ENCODE measurements at places on chromosomes 2 and 18. TPM values are rescaled to one million over a fixed set of nuclear protein-coding genes. Genes with fewer than 3 reads are reported as not detected.

- DNase-seq = no peak
Measured at GRCh38 chr2:218882461-218882816, 1.8 kb downstream of the WNT10A start.

DNA sequence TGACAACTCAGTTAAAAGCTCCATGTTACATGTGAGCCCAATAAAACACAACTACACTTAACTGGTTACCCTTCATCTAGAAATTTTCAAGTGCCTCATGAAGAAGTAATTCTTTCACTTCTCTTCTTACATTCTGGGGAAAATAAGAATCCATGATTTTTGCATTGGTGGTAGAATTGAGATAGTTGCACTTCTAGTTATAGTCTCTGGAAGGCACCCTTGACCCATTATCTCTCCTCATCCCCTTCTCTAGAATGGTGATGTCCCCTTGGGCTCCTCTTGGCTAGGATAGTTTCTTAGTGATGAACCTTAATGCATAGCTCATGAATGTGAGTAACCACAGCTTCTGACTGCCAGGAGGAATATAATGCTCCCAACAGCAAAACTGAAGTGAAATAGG, 3.6 kb downstream of the LGALSL start:
- DNase-seq = no peak

- peak; percentile 51 for DNase-seq
Measured at GRCh38 chr2:191298306-191298705, 53.1 kb downstream of the MYO1B start.

DNA sequence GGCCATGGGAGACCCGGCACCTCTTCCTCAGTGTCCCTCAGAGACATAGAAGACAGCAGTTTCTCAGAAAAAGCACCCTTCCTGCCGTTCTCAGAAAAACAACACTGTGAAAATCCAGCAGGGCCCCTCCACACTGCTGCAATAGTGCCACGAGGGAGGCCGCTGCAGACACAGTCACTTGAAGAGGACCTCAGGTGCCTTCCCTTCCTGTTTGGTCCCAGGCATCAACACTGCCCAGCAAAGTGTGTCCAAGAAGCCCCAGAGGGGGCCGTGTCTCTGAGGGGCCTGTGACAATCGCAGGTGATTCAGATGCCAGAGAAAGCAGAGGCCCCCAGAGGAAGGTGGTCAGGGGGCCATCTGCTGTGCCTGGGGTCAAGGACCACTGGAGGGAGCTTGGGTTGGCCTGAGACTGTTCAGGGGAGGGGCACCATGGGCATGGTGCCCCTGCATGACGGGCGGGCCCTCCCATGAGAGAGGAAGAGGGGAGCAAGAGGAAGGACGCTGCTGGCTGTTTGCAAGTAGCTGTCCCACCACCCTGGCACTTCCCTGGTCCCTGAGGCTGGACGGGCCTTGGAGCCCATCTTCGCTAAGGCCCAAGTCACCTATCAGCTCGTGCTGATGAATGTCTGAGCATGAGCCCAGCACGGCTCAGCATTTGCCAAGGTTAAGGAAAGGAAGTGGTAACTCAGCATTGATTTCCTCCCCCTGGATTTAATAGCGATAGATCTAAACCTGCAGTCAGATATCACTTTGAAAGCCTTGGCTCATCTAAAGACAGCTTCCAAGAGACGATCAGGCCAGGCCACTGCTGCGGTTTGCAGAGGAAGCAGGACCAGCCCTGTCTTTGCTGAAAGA, 9.1 kb downstream of the TWIST2 start:
- DNase-seq = no peak

- DNase-seq = no peak
Measured at GRCh38 chr2:111118981-111119821, 1.5 kb upstream of the BCL2L11 start.

DNA sequence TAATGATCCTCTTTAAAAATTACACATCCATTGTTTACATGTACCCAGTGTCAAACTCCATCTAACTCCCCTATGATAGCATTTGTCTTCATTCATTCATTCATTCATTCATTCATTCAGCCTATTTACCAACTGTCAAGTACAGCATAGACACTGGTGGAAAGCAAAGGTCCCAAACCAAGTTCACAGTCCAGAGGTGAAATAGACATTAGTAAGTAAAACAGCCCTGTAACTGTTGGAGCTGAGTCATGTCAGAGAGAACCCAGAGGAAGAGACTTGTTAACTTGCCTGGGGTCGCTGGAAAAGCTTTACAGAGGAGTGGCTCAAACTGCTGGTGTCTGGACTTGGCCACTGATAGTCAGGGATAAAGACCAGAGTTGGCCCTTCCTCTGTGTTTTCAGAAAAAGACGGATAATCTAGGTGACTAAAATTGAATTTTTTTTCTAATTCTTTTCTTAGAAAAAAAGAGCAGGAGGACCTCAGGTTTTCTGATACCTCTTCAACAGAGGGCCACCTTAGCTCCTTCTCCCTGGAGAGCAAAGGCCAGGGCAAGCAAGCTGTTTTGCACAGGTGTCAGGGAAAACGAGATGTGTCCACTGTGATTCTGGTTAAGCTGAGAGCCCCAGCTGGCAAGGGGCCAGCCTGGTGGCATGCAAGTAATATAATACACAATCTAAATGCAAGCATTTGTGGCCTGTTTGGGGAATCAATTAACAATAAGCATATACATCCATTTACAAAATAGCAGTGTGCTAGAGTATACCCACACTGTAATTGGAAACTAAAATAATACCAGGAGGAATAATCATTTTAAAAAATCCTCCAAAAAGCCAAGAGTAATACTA, 96.7 kb upstream of the SLC14A2 start:
- no peak for DNase-seq

DNAJC5G gene
- not detected for total RNA-seq

ZNF397 gene
- total RNA-seq = 15.0 TPM

FOXD4L1 gene
- not detected for total RNA-seq

ECEL1 gene
- not detected for total RNA-seq

CYTIP gene
- 1.7 TPM for total RNA-seq

GALNT13 gene
- 0.75 TPM for total RNA-seq

Data from LHCN-M2 (cell line).